ENCODE measurements at places on chromosomes 13 and 19.

- DNase-seq: no peak
Observed at GRCh38 chr19:40627486-40628279, 26.5 kb downstream of the LTBP4 start.

DNA sequence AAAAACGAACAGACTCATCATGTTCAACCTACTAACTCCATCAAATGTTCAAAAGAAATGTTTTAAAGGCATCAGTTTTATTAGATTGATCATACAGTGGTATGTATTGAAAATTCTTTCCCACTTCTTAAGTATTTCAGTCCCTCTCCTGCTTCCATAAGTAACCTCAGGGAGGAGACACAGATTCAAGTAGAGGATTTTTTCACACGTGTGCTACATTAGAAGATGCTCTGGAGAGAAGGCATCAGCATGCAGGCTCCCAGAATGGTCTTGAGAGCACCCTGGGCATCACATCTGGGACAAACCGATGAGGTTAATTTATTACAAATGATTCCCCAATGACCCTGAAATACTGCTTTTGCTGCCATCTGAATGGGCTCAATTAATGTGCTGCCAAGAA is 3.6 kb downstream of the GPR12 start:
- DNase-seq: no peak

DNA sequence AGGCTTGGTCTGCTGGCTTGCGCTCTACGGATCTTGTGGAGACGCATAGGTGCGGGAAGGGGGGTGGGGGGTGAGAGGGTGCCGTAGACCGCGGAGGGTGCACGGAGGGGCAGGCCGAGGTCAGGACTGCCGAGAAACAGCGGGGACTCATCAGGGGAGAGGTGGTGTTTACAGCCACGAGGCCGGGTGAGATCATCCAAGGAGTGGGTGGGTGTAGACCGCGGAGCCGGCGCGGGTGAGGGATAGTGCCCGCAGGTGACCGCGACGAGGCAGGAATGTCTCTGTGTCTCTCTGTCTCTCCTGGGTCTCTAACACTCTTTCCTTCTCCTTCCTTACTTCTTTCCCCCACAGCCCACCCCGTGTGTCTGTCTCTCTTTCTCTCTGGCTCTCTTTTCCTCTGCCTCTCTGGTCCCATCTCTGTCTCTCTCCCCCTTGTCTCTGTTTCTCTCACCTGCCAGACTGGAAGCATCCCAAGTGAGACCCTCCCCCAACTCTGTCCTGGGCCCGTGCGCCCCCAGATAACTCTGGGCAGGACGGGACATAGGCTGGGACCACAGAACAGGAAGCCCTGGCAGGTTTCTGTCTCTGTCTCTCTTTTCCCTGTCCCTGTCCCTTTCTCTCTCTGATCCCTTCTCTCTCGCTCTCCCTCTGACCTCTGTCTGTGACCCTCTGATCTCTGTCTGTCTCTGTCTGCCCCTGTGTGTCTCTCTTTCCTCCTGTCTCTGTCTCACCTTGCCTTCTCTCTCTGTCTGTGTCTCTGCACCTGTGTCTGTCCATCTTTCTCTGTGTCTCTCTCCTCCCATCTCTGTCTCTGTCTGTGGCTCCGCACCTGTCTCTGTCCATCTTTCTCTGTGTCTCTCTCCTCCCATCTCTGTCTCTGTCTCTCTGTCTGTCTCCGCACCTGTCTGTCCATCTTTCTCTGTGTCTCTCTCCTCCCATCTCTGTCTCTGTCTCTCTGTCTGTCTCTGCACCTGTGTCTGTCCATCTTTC is 1.8 kb upstream of the KLK4 start:
- no peak for DNase-seq

GRCh38 chr13:36815062-36815461 is 4.0 kb upstream of the RFXAP start:
- no peak for DNase-seq

GRCh38 chr13:27053210-27053884 is 118.3 kb downstream of the USP12 start:
- no peak for DNase-seq

DNA sequence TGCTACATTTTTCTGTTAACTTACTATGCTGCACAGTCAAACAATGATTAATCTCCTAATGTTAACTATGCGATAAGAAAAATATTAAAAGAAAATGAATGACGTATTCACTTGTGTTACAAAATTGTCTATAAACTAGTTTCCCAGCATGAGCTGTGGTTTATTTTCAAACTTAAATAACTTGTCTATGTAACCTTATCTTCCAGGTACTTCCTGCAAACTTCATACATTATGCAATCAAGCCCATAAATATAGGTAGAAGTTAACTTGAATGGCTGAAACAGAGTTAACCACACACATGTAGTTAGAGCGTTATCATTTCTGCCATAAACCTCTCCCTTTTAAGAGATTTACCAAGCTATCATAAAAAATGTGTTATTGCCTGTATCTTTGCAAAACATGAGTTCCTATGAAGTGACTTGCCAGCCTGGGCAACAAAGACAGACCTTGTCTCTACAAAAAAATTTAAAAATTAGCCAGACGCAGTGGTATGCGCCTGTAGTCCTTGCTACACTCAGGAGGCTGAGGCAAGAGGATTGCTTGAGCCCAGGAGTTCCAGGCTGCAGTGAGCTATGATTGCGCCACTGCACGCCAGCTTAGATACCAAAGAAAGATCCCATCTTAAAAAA is 17.7 kb upstream of the KLF5 start:
- no peak for DNase-seq

DNA sequence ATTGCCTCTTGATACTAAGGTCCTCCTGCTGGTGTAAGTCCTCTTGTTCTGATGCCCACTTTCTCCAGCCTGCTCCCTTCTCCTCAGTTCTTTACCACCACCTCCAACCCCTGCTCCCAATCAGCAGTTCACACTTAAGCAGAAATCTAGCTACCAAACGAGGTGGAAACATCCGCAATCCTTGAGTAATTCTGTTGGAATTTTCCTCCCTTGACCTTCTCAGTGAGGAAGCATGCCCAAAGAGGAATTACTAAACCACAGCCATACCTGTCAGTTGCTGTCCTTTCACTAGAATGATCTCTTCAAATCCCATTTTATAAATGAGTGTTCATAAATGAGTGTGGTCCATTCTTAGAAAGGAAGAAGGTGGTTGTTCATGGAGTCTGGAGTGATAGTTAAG is 289.9 kb downstream of the DACH1 start:
- no peak for DNase-seq

GRCh38 chr13:50125304-50125553 is 110.0 kb downstream of the KCNRG start:
- no peak for DNase-seq

DNA sequence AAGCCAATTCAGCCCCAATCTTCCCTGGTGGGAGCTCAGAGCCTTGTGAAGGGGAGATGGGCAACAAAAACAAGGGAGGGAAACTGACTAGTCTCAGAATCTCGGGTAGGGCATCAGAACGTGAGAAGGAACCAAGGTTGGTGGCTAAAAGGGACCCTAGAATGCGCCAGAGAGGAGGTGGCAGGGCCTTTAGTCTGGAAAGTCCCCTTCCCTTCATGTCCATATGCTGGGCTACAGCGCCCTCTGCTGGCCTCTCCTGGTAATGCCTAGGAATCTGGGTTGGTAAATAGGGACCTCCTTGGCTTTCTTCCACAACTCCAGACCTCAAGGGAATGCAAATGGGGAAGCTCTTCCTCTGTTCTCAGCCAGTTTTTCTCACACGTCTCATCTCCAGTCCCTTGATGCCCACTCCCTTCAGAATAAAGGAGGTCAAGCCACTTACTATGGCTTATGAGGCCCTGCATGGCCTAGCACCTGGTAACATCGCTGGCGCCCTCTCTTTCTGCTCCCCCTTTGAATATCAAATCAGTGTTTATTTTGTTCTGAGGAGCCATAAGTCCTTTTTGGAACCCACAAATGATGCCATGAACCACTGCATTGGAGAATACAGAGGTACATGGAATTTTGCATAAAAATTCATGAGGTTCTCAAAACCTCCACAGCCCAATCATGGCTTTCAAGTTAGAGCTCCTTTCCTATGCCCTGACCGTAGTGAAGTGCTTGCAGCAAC is 1.4 kb upstream of the CCDC97 start:
- DNase-seq: peak; percentile 90

- no peak for DNase-seq
Observed at GRCh38 chr19:54011507-54012211, 20.2 kb downstream of the CACNG6 start.

GRCh38 chr19:13717194-13717643 is 47.1 kb upstream of the MRI1 start:
- no peak for DNase-seq

DNA sequence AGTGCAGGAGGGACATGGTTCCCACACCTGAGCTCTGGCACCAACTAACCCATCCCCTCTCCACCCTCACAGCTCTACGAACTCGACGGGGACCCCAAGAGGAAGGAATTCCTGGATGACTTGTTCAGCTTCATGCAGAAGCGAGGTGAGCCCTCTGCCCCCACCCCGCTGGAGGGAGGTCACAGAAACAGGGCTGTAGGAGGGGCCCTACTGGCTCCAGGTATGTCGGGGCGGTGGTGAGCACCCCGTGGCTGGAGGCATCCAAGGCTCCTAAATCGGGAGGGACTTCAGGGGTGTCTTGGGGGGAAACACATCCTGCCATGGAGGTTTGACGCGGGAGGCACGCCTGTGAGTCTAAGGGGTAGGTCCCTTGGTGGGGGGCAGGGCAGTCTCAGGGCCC is 24.1 kb upstream of the WDR18 start:
- DNase-seq: no peak

DNA sequence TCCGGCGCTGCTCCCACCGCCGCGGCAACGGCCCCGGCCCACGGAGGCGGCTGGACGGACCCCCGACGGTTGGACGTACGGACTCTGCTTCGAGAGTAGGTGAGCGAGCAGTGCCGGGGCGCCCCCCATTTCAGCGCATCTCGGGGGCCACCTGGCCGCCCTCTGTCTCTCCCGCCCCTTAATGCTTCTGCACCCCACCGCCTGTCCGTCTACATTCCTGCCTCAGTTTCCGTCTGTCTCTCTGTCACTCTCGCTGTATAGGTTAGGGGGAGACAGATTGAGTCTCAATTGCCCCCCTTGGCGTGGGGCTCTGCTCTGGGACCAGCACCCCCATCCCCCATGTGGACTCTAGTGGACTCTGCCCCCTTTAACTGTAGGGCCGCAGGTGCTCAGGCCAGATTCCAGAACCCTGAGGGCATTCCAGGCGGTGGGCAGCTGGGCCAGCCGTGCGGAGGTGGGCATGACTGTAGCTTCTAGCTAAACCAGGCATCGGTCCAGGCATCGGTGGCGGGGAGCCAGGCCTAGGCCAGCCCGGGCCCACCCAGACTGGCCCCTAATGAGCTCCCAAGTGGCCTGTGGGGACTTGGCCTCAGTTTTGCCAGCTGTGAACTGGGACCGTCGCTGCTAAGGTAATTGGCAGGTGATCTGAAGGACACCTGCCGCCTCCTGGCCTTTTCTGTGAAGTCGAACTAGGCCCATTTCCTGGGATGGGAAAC is 373 bp downstream of the TNFAIP8L1 start:
- DNase-seq: no peak

GRCh38 chr13:23921451-23921888 is 24.2 kb upstream of the C1QTNF9B start:
- DNase-seq: peak; percentile 39

GRCh38 chr19:34454685-34455084 is 26.5 kb downstream of the UBA2 start:
- no peak for DNase-seq

- DNase-seq: no peak
Observed at GRCh38 chr19:43353606-43354304, at the start of gene CD177. CD177 (plus strand) TSS chr19:43353686; CDS start chr19:43353715, 29 bp downstream.

GRCh38 chr19:38072776-38073750 is 151.0 kb downstream of the DPF1 start:
- no peak for DNase-seq

DNA sequence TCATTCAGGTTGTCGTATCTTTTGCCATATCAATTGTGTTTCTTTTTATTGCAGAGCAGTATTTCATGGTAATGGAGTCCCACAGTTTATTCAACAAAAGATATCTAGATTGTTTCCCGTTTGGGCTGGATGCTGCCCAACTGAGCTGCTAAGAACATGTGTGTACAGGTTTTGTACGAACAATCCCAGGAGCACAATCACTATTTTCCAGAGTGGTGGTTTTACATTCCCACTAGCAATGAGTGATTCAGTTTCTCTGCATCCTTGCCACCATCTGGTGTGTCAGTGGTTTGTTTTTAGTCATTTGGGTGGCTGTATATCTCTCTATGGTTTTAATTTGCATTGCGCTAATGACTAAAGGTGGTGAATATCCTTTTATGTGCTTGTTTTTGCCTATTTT is 52.7 kb upstream of the ZDHHC20 start:
- no peak for DNase-seq

DNA sequence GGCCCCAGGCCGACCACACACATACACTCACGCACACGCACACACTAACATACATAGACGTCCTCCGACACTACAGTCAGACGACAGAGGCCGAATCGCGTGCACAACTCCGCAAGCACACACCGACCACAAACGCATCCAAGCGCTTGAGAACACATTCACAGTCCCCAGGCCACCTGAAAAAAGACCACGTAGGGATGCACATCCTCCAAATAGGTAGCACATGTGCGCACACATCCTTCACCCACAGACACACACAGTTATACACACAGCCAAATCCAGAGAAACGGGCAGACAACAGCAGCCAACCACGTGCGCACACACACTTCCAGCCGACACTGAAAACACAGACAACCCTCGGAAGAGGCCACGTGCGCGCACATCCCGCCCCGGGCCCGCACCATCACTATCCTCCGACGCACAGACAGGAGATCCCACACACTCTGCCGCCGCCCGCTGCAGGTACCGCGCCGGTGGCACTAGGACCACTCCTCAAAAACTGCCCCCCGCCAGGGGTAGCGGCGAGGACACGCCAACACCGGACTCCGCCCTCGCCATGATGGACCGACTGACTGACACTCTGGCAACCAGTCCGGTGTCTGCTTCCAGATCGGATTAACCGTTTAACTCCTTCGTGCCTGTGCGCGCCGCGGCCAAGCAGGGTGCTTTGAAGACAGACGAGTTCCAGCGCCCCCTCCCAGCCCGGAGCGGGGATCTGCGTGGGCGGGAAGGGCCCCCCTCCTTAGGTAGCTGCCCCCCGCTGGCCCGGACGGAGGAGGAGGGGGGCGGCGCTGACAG is 493 bp upstream of the PDE4A start:
- peak; percentile 48 for DNase-seq

- DNase-seq: no peak
Observed at GRCh38 chr13:29582171-29582570, 13.3 kb downstream of the SLC7A1 start.

GRCh38 chr19:45283443-45284033 is 32.5 kb downstream of the MARK4 start:
- DNase-seq: no peak

GRCh38 chr19:40633207-40633606 is 32.0 kb downstream of the LTBP4 start:
- DNase-seq: no peak

DNA sequence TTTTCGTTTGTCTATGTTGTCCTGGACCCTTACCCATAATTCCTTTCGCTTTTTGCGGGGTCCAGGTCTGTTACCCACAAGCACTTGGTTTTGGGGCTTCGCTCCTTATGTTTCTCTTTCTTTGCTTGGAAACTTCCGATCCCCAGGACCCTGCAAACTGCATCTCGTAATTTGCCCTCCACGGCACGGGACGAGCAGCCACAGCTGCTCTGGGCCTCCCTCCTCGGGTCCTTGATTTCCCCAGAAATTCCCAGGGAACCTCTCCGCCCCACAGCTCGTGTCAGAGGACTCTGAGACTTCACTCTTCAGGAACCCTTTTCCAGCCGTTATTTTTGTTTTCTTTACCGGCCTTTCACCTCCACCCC is 599 bp downstream of the SNRNP70 start:
- DNase-seq: no peak

GRCh38 chr13:98419786-98420553 is 156.9 kb downstream of the STK24 start:
- no peak for DNase-seq

- DNase-seq: no peak
Observed at GRCh38 chr13:97574926-97575325, 141.0 kb downstream of the RAP2A start.
